ENCODE measurements at places on chromosomes 3 and 15.

DNA sequence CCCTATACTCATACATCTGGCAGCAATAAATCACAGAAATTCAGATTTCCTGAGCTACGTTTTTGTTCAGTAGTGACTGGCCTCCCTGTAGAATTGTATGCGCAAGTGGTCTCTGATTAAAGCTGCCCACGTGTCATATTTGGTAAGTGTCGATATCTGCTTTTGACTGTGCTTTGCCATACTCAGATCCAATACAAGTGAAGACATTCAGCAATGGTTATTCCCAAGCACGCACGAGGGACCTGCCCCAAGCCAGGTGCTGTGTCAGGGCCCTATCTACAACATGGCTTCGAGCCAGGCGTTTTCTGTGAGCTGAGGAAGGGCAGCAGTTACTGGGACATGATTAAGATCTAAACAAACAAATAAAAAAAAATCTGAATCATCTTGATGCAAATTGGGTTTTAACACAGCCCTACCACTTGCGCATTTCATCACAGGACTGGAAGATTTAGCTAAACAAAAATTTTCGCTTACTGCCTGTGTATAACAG, 47.2 kb upstream of the ICE2 start:
- DNase-seq: no peak

DNA sequence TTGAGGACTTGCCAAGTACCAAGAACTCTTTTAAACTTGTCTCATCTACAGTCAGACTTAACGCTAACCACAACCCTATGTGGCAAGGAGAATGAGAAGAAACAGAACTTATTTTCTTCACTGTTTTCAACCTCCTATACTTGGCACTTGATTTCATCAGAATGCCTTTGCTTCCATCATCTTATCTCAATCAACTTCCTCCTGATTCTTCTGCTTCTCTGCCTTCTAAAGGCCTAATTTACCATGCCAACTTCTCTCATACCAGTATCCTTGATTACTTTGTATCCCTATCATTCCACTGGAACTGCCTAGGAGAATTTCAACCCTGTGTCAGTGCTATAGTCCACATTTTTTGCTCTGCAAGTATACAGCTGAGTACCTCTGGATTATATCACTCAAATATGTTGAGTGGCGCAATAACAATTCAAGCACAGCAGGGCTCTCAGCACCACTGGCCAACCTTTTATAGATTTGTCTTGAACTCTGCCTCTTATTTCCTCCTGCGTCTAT, 413.6 kb downstream of the ROBO1 start:
- DNase-seq: no peak

DNA sequence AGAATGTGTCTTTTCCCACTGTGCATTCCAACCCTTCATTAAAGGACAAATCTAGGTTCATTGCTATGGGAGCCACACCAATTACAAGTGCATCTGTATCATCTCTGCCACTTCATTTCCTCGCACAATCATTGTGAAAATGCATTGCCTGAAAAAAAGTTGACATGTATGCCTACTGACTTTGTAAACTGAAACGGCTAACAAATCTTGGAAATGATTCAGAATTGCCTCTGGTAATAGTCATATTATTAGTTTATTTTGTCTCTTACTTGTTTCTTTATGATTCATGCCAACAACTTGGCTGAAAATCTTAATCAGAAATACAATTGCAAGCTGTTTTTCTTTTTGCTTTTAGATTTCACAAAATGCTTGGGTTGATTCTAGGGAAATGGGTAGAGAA, 497.1 kb downstream of the ZIC1 start:
- no peak for DNase-seq

GRCh38 chr3:161221806-161222600, 892 bp downstream of the NMD3 start:
- DNase-seq: no peak

GRCh38 chr3:46892285-46893145, 15.0 kb downstream of the PTH1R start:
- DNase-seq: no peak
